ENCODE measurements at places on chromosomes 3 and 15.

- no peaks in the 10 kb centered on the region for H3K36me3 ChIP-seq
- H3K4me3 ChIP-seq: no peak overlapping the region
- no peaks in the 10 kb centered on the region for H3K27me3 ChIP-seq
- DNase-seq: no peak
- peaks cover 16% of the 10 kb centered on the region for H3K4me1 ChIP-seq
Measured at GRCh38 chr3:187987187-187987586, 166.8 kb upstream of the LPP start.

- no peak for DNase-seq
- H3K36me3 ChIP-seq: no peaks in the 10 kb centered on the region
- no peak overlapping the region for H3K27ac ChIP-seq
- no peak overlapping the region for H3K4me3 ChIP-seq
- H3K4me1 ChIP-seq: peaks cover 8% of the 10 kb centered on the region
- no peaks in the 10 kb centered on the region for H3K27me3 ChIP-seq
Measured at GRCh38 chr15:73139744-73140553, 87.7 kb downstream of the NEO1 start.

- peak; percentile 22 for DNase-seq
- no peak overlapping the region for H3K4me3 ChIP-seq
- H3K27ac ChIP-seq: peak overlapping the region; percentile 90
- peaks cover 36% of the 10 kb centered on the region for H3K4me1 ChIP-seq
Measured at GRCh38 chr3:46098319-46098761, 71.1 kb upstream of the XCR1 start.

GRCh38 chr3:66489581-66489980, 11.2 kb downstream of the LRIG1 start:
- peaks cover 29% of the 10 kb centered on the region for H3K4me1 ChIP-seq
- no peak for DNase-seq
- no peaks in the 10 kb centered on the region for H3K36me3 ChIP-seq

- H3K27me3 ChIP-seq: no peaks in the 10 kb centered on the region
- DNase-seq: no peak
- peaks cover 6% of the 10 kb centered on the region for H3K4me1 ChIP-seq
- no peak overlapping the region for H3K4me3 ChIP-seq
Measured at GRCh38 chr15:90710436-90711027, 6.6 kb upstream of the BLM start.

DNA sequence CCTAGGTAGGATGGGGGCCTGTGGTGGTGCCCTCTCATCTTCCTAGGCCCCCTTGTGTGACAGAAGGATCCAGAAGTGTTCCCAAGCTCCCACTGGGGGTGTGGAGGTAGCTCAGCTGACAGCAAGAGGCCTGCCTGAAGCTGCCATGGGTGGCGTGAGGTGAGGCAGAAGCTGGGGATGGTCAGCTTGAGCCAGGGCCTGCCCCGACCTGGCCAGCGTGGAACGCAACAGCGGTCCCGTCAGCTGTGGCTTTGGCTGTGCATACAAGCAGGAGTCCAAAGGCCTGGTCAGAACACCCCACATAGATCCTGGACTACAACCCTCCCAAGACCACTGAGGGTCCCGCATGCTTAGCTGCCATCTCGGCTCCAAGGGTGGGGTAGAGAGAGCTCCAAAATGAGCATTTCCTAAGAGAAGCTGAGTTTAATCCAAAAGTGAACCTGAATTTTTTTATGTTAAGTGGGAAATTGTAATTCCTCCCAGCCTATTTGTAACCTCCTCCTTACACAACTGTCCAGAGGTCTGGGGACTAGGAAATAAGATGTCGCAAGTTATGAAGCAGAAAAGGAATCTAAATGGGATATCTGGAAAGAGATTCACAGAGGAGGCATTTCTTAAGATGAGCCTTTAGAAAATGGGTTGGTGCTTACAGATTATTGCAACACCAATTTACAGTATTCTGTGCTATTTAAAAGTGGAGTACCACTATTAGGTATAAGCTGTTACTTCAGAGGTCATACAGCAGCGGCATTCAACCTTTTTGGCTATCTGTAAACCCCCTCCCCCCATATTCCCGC, 9.9 kb upstream of the PLA2G4D start:
- no peaks in the 10 kb centered on the region for H3K27me3 ChIP-seq
- no peaks in the 10 kb centered on the region for H3K36me3 ChIP-seq
- H3K27ac ChIP-seq: no peak overlapping the region
- no peak overlapping the region for H3K4me3 ChIP-seq
- H3K4me1 ChIP-seq: no peaks in the 10 kb centered on the region

- H3K27ac ChIP-seq: no peak overlapping the region
- peaks cover 12% of the 10 kb centered on the region for H3K4me1 ChIP-seq
- DNase-seq: no peak
- peaks cover 7% of the 10 kb centered on the region for H3K36me3 ChIP-seq
- H3K27me3 ChIP-seq: no peaks in the 10 kb centered on the region
Measured at GRCh38 chr15:55322467-55322866, 3.4 kb downstream of the PIGB start.

GRCh38 chr3:158830391-158830790, 28.5 kb downstream of the MFSD1 start:
- no peak overlapping the region for H3K4me3 ChIP-seq
- H3K4me1 ChIP-seq: no peaks in the 10 kb centered on the region
- no peak for DNase-seq

DNA sequence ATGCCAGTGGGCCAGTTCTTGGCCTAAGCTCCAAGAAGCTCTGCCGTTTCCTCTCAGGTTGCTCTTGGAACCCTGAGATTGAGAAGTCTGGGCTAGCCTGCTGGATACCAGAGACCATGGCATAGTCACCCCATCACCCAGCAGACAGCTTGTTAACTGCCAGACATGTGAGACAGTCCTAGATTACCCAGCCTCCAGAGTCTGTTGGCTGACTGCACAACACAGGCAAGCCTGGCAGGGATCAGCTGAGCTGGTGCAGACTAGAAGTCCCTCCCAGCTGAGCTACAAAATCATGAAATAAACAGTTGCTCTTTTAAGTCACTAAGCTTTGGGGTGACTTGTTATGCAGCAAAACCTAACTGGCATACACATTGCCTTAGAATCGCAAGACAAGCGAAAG, 5.2 kb downstream of the ANAPC13 start:
- H3K27ac ChIP-seq: no peak overlapping the region
- DNase-seq: no peak
- H3K27me3 ChIP-seq: no peaks in the 10 kb centered on the region
- peaks cover 21% of the 10 kb centered on the region for H3K4me1 ChIP-seq
- peaks cover 65% of the 10 kb centered on the region for H3K36me3 ChIP-seq
- no peak overlapping the region for H3K4me3 ChIP-seq
